ENCODE measurements at places on chromosomes 6 and 20.

GRCh38 chr6:15595461-15596173 lies 67.2 kb downstream of the DTNBP1 start:
- no peak for DNase-seq

GRCh38 chr6:168133687-168134559 lies 54.9 kb upstream of the FRMD1 start:
- DNase-seq = no peak

DNA sequence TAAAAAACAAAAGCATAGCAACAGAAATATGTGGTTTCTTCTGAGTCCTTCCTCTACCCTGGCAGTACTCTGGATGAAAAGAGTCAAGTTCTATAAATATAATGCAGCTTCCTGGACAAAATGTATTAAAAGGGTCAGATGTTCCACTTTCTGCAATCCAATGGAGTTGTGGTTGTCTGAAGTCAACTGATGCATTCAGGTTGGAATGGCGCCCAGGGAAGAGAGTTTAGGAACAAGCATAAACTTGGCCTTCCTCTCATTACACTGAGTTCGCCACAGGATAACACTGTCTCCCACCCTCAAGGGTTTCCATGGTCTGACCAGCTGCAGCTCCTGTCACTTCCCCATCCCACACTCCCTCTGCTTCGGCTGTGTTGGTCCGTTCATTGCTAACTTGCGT lies 66.4 kb downstream of the PLEKHG1 start:
- no peak for DNase-seq

DNA sequence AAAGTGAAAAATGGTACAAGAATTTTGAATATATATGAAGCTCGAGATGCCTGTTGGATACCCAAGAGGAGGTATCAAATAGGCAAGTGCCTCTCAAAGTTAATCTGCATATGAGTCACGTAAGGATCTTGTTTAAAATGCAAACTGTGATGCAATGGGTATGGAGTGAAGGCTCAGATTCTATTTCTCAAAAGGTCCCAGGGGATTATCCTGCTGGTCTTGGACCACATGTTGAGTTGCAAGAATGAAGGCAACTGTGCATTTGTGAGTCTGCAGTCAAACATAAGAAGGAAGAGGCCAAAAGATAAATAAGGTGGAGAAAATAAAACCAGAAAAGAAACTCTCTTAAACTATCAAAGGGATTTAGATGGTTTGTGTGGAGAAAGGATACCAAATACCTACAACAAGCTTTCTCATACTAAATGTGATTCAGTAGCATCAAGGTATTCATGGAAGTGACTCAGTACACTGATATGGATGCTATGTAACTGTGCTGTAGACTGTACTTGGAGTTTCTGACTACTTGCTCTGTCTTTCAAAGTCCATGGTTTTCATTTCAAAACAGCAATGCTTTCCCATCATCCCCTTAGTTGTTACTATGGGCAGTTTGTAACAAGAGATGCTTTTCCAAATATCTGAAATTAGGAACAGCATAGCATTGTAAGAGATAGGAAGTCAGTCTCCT lies 106.3 kb downstream of the GFRAL start:
- DNase-seq = no peak

All from activated CD4-positive, CD25-positive, alpha-beta regulatory T cell treated with anti-CD3 and anti-CD28 coated beads, Interleukin-2, amount 50 U/mL, for 72 hours (primary cell).